Astrocyte of the hippocampus (primary cell): ENCODE measurements at places on chromosomes 2 and 18.

- DNase-seq = peak; percentile 60
Measured at GRCh38 chr2:118123561-118124232, 35.4 kb downstream of the INSIG2 start.

DNA sequence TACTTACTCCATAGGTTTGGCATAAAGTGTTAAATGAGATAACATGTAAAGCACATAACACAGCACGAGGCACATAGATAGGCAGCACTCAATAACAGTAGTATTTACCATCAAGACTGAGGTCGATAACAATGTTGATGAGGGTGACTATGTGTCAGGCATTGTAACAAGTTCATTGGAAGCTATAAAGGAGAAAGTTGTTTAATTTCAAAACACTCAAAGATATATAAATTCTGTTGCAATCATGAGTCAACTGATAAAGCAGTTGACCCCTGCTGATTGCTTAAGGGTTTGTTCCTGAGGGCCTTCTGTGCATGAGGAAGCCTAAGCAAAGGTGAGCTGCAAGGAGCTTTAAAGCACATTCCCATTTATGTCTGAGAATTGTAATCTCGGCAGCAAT lies 760.5 kb downstream of the SATB2 start:
- DNase-seq = no peak

DNA sequence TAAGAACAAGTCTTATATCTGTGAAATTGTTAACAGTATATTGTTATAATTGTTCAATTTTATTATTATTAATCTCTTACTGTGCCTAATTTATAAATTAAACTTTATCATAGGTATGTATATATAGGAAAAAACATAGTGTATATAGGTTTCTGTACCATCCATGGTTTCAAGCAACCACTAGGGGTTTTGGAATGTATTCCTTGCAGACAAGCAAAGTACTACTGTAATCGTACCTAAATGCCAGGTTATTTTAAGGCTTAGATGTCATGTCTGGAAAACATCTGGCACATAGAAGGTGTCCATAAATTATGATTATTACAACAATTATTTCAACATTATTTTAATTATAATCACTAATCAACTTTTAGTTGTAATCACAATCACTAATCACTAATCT lies 8.4 kb downstream of the ITSN2 start:
- DNase-seq = no peak

- DNase-seq = no peak
Measured at GRCh38 chr2:180324182-180324581, 317.1 kb upstream of the CWC22 start.

GRCh38 chr2:85216927-85217326 lies 83.7 kb downstream of the TCF7L1 start:
- peak; percentile 24 for DNase-seq

- DNase-seq = peak; percentile 38
Measured at GRCh38 chr2:46365913-46366667, 68.9 kb downstream of the EPAS1 start.

DNA sequence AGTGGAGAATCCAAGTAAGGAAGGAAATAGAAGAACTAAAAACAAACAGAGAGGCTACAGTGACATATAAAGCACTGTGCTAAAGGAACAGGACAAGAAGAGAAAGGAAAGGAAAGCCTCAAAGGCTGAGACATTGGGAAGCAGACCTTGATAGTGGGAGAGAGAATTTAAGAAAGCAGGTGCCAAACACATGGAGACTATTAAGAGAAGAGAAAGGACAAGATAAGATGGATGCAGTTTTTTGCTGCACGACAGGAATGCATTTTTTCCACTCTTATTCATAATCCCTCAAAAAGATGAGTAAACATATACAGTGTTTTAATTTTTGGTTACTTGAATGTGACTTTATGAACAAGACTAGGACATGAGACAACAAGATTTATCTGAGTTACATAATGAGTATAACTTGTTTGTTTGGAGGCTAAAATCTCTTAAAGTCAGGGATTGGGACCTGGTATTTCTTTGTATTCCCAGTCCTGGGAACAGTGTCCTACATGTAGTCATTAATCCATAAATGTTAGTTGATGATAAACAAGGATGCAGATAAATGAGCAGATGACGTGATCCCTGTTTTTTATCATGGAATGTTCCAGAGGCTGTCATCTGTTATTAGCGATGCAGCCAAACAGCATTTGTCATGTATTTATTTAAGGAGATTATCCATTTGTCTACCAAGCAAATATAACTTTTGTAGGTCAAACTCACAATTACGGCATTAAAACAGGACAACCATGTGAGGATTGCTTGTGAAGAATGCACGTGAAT lies 141.7 kb downstream of the DNER start:
- no peak for DNase-seq

GRCh38 chr2:11038641-11039040 lies 116.6 kb upstream of the SLC66A3 start:
- DNase-seq = no peak

DNA sequence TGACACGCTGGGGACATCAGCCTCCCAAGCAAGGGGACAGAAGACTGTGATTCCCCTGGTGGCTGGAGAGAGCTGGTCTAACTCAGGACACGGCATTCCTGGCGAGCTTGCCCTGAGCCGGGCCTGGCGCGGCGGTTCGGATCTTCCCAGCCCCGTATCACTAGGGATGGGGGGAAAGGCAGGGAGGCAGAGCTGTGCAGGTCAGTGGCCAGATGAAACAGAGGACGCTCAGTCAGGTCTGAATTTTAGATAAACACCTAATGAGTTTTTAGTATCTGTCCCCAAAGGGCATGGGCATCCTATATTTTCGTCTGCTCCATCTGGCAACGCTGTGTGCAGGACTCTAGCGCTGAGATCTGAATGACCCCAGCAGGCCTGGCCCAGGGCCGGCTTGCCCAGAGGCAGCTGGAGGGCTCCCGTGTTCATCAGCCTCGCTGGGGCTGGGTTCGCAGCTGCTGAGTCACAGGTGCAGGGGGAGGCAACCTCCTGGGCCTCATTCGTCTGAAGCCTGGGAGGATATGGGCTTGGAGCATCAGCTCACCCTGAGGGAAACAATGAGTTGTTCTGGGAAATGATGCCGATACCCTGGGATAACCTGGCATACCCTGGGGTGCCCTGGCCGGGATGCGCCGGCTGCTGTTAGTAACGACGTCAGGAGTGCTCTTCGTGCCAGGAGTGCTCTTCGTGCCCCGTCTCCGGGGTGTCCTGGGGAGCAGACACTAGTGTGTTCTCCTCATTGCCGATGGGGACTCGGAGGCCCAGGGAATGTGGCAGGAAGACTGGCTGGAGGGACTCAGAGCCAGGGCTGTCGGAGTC lies 48.1 kb upstream of the HPCAL1 start:
- DNase-seq = peak; percentile 66

DNA sequence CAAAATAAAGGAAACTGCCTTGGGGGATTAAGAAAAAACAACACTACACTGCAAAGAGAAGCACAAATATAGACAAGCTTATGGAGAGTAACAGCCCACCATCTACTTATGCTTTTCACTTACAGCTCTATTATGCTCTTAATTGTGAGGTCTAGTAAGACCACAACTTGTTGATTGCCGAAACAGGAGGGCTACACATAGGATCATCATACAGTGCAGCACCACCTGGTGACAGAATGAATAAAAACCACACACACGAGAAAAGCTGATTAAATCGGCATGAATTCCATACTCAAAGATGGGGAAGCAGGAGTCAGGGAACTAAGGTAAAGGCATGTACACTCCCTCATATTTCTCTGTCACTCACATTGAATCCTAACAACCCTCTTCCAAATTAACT lies 259.2 kb downstream of the IKZF2 start:
- peak; percentile 68 for DNase-seq

DNA sequence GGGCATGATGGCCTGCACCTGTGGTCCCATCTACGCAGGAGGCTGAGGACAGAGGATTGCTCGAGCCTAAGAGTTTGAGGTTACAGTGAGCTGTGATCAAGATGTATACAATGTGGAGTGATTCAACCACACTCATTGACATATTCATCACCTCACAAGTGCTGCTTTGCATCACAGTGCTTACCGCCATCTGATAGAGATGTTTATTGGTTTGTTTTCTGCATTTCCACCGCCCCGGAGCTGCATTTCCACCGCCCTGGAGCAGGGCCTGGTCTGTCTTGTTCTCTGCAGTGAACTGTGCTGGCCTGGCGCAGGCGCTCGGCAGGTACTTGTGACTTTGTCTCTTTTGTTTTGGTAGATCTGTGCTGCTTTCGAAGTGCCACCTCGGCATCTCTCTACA lies 96.0 kb downstream of the SMAD7 start:
- no peak for DNase-seq

DNA sequence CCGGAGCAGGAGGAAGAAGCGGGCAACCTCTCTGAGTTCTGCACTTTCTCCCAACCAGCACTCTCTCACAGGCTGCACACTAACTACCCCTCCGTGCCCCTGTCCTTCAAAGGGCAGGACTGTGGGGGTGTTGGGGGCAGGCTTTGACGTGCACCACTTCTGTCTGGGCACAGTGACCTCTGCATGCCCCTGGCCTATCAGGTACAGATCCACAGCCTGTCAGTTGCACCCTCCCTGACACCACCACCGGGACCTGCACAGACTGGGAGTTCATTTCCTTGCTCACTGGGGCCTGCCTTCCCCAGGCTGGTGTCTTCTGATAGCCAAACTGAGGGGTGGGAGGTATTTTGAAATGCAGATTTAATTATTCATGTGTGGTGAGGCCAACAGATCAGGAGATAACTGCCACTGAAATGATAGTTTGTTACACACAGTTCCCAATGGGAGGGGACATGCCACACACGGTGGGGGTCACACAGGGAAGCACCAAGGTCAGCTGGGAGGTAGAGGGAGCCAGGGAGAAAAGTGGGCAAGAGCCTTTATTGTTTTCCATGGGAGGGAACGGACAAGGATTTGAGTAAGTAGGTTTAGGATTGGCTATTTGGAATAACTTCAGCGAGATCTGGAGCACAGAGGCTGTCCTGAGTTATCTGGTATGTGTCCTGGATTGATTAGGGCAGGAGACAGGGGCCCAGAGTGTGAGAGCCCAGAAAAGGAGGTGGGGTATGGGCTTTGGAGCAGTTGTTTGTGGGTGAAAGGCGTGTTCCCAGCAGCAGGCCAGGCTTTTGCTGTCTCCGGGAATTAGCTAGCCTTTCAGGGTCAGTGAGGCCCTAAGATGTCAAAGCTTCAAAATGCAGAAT lies 251.6 kb downstream of the AFF3 start:
- DNase-seq = no peak

DNA sequence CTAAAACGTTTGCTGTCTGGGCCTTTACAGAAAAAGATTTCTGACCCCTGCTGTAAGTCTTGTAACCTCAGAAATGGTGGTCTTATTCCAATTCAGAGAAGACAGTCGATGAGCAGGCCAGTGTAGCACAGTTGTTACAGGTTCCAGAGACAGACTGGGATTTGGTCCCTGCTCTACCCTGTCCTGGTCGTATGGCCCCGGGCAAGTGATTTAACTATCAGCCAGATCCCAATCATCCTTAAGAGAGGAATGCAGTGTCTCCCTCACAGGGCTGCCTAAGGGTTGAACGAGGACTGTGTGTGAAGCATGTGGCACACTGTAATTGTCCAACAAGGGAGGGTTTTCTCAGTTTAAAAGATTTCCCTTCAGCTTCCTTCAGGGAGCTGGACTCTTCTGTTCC lies 47.2 kb downstream of the HK2 start:
- no peak for DNase-seq

- DNase-seq = no peak
Measured at GRCh38 chr2:14565666-14566065, 66.9 kb upstream of the LRATD1 start.

- DNase-seq = no peak
Measured at GRCh38 chr2:181483211-181483610, 26.0 kb downstream of the ITGA4 start.

- DNase-seq = peak; percentile 85
Measured at GRCh38 chr2:173982918-173983317, 17.7 kb upstream of the SP3 start.

- DNase-seq = no peak
Measured at GRCh38 chr2:142188562-142188961, 57.7 kb upstream of the LRP1B start.

GRCh38 chr2:20425371-20425881 lies 21.4 kb upstream of the RHOB start:
- no peak for DNase-seq

DNA sequence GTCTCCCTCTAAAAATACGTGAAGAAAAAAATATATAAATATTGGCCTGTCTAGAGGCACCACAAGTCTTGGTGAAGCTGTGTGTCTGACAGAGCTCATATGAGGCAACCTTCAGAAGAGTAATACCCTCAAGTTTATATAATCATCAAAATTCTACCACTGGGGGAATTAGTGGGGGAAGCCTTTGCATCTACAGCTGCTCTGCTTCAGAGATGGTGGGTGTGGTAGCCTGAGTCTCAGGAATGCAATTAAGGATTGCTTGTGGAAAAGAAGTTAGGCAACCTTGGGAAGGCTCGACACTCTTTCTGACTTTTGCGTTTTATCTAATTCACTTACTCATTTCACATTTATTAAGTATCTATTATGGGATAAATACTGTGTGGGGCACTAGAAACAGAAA lies 17.4 kb downstream of the TPGS2 start:
- DNase-seq = no peak

DNA sequence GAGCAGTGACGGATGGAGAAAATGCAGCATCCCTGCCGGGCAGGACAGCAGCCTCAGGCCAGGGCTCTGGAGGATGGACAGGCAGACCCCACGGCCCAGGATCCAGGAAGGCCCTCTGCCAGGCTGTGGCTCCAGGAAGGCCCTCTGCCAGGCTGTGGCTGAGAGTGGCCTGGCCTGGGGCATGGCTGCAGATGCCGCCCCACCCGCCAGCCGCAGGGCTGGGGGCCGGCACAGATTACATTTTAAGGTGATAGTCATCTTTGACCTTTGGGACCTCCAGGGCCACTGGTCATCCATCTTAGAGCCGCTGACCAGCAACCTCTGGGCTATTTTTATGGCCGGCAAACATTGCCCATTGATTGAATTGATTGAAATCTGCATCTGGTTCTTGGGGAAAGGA lies 98.0 kb upstream of the BOD1L2 start:
- DNase-seq = no peak

GRCh38 chr2:167856190-167856589 lies 391.2 kb downstream of the STK39 start:
- DNase-seq = no peak

GRCh38 chr2:155364766-155365165 lies 666.3 kb downstream of the KCNJ3 start:
- DNase-seq = no peak

DNA sequence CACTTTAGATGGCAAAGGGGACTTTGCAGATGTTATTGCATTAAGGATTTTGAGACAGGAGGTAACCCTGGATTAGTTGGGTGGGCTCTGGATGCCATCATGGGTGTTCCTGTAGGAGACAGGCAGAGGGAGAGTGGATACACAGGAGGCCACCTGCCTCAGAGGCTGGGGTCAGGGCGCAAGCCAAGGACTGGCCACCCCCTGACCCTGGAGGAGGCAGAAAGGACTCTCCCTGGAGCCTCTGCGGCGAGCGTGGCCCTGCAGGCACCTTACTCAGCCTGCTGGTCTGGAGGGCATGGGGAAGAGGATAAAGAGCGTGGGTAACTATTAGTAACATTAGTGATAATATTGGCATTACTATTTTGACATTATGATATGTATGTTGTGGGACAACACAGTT lies 21.6 kb upstream of the OTOS start:
- DNase-seq = no peak
